Astrocyte of the hippocampus (primary cell): ENCODE measurements at places on chromosomes 12 and 14.

DNA sequence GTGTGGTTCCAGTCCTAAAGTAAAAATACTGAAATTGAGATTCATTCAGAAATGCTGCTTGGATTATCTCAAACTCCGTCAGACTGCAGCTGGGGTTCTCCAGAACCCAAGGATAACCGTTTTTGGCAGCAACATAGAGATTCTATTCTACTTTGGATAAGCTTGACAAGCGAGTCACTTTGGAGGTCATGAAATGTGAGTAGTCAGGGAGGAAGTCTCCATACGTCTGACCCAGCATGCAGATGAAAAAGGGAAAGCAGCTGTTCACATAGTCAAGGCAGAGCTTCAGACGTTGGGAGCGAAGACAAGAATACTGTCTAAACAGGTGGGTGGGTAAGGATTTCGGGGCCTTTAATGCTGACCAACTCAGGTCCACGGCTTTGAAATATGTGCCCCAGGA, 14.9 kb upstream of the HSP90B1 start:
- DNase-seq, result no peak

DNA sequence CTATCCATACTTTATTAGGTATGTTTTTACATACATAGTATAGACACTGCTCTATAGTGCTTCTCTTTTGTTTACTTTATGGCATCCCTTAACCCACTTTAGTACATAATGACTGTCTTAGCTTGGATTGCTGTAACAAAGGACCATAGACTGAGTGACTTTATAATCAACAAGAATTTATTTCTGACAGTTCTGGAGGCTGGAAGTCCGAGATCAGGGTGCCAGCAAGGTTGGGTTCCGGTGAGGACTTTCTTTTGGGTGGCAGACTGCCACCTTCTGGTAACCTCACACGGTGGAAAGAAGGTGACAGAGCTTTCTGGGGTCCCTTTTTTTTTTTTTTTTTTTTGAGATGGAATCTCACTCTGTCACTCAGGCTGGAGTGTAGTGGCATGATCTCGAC, 48.6 kb upstream of the PPM1H start:
- DNase-seq, result no peak

DNA sequence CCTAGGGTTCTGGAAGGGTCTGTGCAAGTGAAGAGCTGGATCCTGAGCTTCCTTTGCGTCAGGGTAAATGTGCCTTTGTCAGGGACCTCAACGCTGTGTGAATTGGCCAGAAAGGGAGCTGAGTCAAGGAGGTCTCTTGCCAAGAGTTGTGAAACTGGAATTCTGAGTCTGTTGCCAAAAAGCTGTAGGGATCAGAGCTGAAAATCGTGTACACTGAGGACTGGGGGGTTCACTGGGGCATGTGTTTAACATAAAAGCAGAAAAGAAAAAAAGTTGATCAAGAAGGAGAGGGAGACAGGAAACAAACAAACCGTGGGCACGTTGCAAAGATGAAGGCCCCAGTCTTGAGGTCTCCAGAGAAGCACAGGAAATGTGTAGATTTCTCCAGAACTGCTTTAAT, 1081.5 kb downstream of the VRK1 start:
- peak; percentile 80 for DNase-seq

DNA sequence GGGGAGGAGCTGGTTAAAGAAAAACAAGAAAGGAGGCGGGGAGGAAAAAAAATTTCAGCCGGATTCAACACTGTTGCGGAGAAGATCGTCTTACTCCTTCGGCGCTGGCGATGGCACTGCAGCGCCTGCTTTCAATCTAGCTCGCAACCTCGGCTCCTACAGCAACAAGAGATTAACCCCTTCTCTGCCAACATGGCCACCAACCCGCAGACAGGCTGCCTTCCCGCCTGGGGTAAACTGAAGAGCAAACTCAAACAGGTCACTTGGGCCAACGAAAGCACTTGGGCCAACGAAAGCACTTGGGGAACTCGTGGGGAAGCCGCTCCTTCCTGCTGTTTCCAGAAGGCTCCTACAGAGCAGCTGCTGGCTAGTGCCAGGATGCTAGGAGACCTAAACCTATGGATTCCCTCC, 73.7 kb downstream of the CIT start:
- peak; percentile 82 for DNase-seq

GRCh38 chr12:3405821-3406220, 85.2 kb upstream of the PRMT8 start:
- DNase-seq, result no peak

DNA sequence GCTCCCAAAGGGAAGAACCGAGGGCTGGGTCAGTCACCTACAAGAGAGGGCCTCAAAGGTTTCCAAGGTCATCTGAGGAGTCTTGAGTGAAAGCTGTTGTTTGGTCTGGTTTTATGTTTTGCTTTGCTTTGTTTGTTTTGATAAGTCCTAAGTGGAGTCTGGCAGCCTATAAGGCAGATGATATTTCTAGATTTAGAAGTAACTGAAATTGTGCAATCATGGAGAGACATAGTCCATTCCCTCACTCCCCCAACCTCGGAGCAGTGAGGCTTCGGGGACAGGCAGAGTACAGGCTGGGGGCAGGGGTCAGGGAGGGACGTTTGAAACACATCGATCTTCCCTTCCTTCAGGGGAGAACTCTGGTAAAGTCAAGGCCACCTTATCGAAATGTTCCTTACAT, 42.3 kb downstream of the TTC9 start:
- no peak for DNase-seq

- no peak for DNase-seq
These were observed 10.9 kb upstream of the OTX2 start for GRCh38 chr14:56821177-56821576.

- DNase-seq, result no peak
These were observed 11.5 kb upstream of the WNK1 start for GRCh38 chr12:740921-741320.

DNA sequence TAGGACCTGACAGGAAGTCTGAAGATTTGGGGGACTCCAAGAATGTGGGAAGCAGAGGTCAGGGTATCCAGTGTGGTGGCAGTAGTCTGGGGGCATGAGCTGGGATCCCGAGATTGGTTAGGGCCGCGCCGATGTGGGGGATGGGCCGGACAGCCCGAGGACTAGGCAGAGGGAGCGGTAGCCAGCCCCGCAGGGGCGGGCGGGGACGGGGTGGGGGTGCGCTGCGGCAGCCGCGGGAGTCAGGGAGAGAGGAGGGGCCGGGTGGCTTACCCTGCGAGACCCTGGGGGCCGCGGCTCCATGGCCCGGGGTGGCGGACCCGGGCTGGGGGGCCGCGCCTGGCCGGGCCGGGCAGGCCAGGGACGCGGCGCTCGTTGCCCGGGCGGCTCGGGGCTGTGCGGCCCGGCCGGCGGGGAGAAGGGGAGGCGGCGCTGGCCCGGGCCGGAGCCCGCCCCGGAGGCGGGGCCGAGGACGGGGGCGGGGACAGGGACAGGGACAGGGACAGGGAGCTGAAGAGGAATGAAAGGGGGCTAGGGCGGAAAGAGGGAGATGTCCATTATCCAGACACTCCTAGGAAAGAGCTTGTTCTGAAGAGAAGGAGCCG, 5.6 kb downstream of the ZNF385A start:
- DNase-seq, result peak; percentile 79

DNA sequence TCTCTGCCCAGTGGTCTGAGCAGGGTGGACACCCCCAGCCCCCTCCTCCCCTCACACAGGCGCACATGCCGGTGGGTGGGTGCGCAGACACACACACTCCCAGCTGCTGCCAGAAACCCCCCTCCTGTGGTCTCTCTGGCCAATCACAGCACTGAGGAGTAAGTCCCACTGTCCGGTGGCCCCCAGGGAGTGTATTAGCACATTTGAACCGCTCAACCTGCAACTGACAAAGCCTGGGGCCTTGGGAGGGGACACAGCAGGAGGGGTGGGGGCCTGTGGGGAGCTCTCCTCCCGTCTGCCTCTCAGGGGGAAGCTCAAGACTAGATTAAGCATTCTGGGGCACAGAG, 11.7 kb downstream of the FIGNL2 start:
- no peak for DNase-seq

GRCh38 chr12:1170411-1170810, 179.4 kb downstream of the ERC1 start:
- DNase-seq, result no peak

- DNase-seq, result peak; percentile 10
These were observed at the start of gene C14orf180 for GRCh38 chr14:104579507-104579906. C14orf180 (plus strand) TSS chr14:104579764; CDS start chr14:104586431, 6,667 bp downstream.

DNA sequence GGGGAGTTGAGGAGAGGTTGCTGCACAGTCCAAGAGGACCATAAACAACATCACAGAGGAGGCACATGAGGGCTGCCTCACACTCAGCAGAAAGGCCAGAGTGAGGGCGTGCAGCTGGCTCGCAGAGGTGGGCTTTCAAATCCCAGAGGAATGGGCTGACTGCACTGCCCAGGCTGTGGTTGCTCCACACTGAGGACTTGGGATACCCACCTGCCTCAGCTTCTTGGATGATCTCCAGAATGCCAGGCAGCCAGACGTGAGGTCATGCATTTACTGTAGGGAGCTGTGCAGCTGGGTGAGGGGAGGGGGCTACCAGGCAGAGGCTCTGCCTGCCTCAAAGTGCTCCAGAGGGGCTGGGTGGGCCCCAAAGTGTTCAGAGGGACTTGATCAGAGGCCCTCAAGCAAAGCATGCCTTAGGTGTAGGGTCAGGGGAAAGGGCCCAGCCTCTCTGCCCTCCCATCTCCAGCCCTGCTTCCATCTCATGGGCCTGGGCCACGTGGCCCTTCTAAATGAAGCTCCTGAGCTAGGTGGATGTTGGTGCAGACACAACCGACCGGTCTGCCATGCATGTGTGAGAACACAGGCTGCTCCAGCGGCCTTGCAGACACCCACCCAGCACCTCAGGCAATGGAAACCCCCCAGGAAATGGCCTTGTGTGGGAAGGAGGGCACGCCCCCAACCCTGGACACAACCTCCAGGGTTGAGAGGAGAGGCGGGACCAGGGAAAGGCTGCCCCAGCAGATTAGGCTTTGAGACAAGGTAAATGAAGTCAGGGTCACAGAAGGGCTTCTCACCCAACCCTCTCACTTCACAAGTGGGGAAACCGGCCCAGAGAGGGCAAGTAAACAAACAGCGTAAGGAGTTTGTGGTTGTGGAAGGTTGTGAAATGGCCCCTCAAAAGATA, 90.8 kb downstream of the NTF3 start:
- peak; percentile 11 for DNase-seq

- peak; percentile 67 for DNase-seq
These were observed 3.5 kb downstream of the HMGA2 start for GRCh38 chr12:65827827-65828231.

DNA sequence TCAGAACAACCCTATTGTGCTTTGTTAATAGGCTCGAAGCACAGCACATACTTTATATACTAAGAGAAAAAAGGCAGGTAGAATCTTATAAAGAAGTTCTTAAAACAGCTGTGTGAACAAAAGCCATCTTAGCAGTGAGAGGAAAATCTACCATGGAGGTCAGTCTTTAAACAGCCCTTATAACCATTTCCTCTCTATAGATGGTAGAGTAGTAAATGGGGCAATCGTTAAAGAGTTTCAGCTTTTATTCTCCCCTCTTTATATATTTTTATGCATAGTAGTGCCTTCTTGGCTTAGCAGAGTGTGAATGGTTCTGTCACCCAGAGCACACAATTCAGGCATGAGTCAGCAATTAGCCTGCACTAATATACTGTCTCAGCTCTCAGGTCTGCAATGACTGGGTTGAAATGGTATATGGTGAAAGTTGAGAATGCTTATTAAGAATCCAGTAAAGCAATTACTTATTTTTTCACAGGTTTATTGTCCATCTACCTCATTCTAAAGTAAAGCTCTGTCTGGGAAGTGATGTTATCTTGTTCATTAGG, 305.0 kb downstream of the NELL2 start:
- peak; percentile 51 for DNase-seq

- DNase-seq, result no peak
These were observed 254.2 kb upstream of the FKBP4 start for GRCh38 chr12:2540535-2540941.

DNA sequence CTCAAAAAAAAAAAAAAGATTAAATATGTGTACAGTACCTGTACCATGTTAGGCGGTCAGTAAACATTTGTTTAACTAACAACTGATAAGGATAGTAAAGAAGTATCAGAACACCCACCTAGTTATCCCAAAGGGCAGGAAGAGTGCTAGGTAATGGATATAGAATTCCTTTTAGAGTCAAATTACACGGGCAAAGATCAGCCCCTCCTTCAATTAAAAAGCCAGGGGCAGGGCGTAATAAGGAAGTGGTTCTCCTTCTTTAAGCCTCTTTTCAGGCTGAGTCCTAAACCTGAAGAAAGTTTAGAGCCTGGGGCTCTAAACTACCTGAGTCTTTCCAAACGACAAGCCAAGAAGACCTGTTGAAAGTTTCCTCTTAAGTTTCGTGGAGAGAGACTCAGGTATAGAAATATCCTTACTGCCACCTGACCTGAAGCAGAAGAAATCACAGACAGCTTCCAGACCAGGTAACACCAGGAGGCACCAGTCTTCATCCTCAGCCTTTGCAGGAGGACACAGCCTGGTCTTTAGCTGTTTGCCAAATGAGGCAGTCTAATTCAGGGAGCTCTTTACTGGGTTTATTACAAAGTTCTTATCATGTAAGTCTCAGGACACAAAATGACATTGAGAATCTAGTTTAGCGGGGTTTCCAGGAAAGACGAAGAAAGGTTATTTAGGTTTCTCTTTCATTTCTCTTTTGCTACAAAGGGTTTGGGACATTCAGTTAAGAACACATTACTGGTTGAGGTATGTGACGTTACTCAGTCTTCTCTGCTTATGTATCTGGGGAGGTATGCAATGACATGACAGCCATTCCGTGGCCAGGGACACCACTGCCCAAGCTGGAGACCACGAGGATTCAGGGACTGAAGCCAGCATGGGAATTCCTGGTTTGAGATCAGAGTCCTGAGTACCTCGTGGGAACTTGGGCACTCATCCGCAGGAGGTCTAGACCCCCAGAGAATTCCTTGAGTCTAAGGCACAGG, at the start of gene BCL2L14:
TSS of gene BCL2L14 (plus strand) at position 266 of the 983 bp plus-strand sequence. CDS start 8,367 bp downstream, outside the sequence.
- DNase-seq, result peak; percentile 28

DNA sequence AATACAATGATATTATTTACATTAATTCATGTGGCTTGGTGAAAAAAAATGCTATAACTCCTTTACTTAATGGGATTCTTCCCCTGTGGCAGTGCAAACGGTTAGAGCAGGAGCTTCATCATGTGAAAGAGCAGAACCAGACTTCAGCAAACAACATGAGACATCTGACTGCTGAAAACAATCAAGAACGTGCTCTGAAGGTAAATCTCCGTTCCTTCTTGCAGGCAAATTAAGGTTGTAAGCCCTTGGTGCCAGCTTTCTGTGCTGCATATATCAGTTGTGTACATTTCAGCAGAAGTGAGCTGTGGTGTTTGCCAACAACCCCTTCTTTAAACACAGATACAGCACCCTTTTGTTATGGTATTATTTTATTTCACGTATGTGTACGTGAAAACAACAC, 171.7 kb downstream of the MIPOL1 start:
- no peak for DNase-seq

DNA sequence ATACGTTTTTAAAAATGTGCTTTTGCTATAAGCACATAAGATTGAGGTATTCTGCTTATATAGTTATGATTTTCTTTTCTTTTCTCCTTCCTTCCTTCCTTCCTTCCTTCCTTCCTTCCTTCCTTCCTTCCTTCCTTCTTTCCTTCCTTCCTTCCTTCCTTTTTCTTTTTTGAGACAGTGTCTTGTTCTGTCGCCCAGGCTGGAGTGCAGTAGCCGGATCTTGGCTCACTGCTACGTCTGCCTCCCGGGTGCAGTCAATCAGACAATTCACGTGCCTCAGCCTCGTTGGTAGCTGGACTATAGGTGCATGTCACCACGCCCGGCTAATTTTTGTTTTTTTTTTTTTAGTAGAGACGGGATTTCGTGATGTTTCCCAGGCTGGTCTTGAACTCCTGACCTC, 5.8 kb downstream of the CFAP54 start:
- DNase-seq, result no peak
